ENCODE measurements at places on chromosomes 16 and 17. TPM values are rescaled to one million over a fixed set of nuclear protein-coding genes. Genes with fewer than 3 reads are reported as not detected.

- DNase-seq: peak; percentile 58
Measured at GRCh38 chr16:57315416-57315815, 30.9 kb upstream of the PLLP start.

DNA sequence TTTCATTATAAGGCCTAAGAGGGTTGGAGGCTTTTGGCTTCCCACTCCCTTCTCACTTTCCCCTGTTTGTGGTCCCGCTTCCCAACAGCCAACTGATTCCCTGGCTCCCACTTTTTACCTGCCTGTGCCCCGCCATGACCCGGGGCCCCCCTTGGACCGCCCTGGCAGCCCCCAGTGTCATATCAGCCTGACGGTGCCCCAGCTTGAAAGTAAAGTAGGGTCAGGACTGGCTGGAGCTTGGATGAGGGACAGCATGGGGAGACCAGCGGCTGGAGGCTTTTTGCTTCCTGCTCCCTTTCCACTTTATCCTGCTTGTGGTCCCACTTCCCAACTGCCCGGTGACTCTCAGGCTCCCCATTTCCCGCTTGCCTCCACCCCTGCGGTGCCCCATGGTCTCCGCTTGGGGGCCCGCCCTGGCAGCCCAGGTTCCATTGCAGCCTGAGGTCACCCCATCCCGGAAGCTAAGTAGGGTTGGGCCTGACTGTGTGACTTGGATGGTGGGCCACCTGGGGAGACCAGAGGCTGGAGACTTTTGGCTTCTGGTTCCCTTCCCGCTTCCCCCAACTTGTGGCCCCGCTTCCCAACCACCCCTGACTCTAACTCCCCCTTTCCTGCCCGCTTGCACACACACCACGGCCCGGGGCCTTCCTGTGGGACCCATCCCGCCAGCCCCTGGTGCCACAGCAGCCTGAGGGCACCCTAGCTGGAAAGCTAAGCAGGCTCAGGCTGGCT is 2274.7 kb downstream of the TP53TG3F start:
- DNase-seq: no peak

- DNase-seq: no peak
Measured at GRCh38 chr16:76653390-76654026, 376.3 kb downstream of the CNTNAP4 start.

DNA sequence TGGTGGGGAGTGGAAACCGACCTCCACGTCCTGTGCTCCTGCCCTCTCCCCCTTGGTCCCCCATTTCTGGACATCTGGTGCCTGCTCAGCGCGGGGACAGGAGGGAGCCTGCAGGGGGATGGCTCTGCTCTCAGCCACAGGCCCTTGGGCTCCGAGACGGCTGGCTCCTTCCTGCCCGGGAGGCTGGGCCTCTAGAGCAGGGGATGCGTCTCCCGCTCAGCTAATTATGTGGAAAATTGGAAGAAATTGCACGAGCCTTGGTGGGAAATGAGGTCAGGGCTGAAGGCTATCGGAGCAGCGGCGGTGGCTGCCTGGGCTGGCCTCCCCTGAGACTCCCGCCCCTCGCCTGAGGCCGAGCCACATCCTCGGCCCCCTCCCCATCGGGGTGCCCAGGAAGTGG is 154.6 kb upstream of the CIBAR2 start:
- no peak for DNase-seq

DNA sequence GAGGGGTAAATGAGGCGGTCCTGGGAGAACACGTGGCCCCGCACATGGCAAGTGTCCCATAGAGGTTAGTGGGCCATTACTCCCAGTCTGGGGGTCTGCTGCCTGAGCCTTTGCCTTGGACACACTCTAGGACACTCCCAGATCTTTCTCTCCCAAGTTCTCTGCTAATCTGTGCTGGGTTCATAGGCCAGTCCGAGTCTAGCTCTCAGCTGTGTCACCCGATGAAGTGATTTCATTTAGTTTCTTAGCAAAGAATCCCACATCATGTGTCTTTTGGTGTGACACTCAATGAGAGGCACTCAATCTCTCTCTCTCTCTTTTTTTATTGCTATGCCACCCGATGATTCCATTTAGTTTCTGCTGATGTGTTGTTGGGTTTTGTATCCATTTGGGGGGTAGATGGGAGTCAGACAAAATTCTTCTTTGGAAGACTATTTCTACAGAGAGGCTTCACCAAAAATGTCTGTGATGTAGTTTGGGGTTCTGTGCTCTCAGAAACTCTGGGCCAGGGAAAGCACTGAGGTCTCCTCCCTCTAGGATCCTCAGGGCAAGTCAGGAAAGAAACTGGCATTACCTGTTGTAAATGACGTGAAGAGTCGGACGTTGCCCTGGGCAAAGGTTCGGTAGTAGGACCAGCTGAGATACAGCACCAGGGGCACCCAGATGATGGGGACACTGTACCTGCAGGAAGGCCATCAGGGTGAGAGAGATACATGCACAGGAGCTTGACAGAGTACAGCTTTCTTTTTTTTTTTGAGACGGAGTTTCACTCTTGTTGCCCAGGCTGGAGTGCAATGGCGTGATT is 25.2 kb upstream of the MLKL start:
- DNase-seq: no peak

GRCh38 chr17:21353326-21354010 is 22.7 kb upstream of the KCNJ12 start:
- DNase-seq: no peak

Gene KRTAP2-4
- not detected for total RNA-seq

GRCh38 chr17:32971171-32971570 is 20.5 kb upstream of the SPACA3 start:
- no peak for DNase-seq

DNA sequence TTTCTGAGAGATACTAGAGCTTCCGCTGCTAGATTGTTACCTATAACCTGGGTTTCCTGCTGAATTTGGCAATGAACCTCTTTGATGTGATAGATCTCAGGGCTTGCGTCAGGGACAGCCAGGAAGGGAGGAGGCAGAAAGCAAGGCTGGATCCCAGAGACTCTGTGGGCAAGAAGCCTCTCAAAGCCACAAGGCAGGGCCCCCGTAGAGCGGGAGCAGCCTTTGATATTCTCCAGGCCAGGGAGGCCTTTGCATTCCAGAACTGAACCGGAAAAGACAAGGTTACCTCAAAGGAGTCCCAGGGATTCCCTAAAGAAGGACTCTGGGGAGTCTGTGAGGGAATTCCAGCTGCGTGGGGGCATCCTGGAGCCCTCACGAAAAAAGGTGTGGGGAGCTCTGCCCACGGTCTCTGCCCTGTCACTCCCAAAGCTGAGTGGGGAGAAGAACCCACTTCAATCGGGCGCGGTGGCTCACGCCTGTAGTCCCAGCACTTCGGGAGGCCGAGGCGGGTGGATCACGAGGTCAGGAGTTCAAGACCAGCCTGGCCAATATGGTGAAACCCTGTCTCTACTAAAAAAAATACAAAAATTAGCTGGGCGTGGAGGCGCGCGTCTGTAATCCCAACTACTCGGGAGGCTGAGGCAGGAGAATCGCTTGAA is 14.3 kb upstream of the SCIMP start:
- DNase-seq: no peak

DNA sequence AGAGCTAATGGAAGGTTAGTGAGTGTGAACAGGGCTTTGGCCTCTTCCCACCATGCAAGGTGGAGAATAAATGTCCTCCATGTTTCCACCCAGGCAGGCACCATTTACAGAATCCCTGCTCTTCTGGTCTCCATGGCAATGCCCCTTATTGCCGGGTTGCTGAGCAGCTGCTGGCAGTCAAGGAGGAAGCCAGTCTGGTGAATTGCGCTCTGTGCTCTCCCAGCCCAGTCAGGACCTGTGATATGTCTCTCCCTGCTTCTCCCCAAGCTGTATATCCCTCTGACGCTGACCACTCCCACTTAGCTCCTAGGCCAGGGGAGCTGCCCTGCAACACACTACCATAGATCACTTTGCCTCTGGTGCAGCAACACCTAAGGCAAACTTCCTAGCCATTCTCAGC is 402.1 kb upstream of the ERCC4 start:
- no peak for DNase-seq

DNA sequence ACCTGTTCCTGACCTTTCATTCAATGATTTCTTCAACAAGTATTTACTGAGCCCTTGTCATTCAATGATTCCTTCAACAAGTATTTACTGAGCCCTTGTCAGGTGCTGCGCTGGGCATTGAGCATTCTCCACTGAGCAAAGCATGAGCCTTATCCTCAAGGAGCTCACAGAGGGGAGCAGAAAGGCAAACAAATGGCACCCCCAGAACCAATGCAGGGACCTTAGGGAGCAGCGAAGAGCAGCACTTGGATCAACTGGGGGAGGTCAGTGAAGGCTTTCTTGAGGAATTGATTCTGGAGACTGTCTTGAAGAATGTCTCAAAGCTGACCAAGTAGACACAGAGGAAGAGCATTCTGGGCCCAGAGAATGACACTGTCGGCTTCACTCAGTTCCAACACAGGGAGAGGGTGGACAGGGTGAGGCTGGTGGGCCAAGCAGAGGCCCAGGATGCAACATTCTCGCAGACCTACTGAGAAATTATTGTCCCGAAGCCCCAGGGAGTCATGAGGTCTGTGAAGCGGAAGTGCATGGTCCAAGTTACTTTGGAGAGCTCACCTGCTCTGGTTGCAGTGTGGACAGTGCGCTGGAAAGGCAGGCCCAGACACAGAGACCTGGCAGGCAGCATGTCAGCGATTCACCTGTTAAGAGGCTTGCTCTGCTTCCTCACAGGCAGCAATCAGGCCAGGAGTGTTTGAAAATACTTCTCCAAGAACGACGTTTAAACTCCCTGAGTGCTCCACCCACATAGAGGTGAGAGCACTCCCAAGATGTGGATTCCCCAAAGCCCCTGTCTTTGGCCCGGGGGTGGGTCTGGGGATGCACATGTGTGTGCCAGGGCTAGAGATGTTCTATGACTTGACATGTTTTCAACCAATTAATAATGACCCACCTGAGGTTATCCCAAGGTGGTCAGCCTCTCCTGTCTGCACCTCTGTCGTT is 3.2 kb upstream of the MPO start:
- DNase-seq: peak; percentile 35

DNA sequence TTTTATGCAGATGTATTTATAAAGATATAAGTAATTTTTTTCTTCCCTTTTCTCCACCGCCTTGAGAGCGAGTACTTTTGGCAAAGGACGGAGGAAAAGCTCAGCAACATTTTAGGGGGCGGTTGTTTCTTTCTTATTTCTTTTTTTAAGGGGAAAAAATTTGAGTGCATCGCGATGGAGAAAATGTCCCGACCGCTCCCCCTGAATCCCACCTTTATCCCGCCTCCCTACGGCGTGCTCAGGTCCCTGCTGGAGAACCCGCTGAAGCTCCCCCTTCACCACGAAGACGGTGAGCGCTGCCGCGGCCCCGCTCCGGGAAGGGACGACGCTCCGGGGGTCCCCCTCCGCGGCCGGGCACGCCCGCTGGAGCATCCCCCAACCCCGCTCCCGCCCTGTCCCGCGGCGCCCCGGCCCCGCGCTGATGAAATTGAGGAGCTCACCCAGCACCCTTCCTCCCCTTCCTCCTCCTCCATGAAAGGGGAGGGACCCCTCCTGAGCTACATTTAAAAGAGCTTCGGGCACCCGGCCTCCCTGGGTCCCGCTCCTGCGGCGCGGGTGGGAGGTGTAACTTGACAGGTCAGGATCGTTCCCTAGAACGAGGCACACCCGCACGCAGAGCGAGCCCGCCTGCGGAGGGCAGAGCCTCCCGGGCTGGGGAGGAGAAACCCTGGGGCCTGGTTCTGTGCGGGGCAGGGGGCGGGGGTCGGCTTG is 706 bp downstream of the HLF start:
- DNase-seq: no peak

- DNase-seq: no peak
Measured at GRCh38 chr17:82384051-82384729, 12.6 kb downstream of the UTS2R start.

DNA sequence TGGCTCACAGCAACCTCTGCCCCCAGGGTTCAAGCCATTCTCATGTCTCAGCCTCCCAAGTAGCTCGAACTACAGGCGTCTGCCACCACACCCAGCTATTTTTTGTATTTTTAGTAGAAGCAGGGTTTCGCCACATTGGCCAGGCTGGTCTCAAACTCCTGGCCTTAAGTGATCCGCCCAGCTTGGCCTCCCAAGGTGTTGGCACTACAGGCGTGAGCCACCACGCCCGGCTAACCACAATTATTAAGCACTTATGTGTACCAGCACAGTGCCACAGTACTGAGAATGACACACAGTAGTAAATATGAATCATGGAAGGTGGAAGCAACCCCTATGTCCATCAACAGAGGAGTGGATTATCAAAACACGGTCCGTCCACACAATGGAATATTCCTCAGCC is 49.8 kb downstream of the COTL1 start:
- no peak for DNase-seq

- no peak for DNase-seq
Measured at GRCh38 chr17:6303664-6304063, 131.3 kb downstream of the AIPL1 start.

Gene SLC35G6
- total RNA-seq: not detected

DNA sequence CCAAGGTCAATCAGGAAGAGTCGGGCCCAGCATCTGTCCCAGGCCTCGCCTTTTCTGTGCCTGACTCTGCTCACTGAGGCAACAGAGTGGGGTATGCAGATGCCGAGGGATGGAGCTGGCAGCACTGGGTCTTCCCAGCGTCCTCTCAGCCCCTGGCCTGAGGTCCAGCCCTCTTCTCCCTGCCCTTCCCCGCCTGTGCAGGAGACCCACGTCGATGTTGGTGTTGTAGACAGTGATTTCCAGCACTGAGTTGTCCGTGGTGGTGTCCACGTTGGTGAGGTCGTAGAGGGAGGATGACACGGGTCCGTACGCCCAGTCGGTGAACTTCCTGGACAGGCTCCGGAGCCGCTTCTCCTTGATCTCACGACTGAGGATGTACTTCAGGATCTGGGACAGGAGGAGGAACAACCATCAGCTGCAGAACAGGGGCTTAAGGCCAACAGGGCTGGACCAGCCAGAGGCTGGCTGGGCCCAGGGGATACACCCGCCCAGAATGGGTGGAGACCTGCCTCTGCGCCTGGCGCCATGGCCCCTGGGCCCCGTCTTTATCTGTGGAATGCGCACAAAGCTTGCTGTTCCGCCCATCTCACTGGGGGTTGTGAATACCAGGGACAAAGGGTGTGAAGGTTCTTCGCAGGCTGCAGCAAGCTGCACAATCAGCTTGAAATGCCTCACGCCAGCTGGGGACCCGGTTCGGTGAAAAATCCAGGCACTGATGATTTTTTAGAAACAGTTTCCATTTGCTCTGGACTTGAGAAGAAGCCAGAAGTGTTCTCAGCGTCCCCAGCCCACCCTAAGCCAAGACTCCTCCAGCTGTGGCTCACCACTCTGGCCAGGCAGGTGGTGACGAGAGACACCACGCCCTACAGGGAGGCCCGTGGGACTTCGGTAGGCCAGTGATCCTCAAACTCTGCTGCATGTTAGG is 27.5 kb downstream of the TRPV3 start:
- no peak for DNase-seq

Gene AXIN1
- 18.5 TPM for total RNA-seq

Gene COL1A1
- 957 TPM for total RNA-seq

Gene GNAO1
- 5.1 TPM for total RNA-seq
